ENCODE measurements at places on chromosomes 11 and 22.

DNA sequence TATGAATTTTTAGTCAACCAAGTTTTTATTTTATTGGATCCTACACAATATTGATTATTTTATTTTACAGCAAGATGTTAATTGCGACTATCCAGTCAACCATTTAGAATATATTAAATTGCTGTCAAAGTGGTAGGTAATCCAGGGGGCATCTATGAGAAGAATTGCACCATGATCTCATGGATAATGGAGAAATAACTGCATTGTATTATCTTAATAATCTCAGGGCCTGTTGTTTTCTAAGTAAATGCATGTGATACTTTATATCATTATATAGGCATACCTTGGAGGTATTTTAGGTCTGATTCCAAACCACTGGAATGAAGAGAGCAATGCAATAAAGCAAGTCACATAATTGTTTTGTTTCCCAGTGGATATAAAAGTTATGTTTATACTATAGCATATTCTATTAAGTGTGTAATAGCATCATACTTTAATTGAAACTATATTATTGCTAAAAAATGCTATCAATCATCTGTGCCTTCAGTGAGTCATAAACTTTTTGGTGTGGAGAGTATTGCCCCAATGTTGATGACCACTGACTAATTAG lies 595.4 kb upstream of the CHORDC1 start:
- DNase-seq: no peak

- no peak for DNase-seq
These were observed 123.6 kb downstream of the MN1 start for GRCh38 chr22:27677905-27678458.

DNA sequence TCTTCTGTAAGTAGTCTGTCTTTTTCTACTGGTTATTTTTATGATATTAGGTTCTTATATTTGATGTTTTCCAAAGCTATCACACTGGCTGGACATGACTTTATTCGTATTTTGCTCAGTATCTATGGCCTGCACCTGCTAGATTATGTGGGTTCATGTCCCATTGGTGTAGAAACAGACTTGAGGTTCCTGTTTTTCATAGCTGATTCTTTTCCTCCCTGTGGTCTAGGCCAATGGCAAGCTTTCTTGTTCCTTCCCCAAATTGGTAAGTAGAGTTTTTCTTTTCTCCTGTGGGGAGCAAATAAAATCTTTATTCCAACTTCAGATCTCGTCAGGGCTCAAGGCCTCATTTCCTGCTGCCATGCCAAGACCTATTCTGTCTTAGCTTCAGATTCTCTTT lies 30.2 kb upstream of the SWAP70 start:
- DNase-seq: no peak

DNA sequence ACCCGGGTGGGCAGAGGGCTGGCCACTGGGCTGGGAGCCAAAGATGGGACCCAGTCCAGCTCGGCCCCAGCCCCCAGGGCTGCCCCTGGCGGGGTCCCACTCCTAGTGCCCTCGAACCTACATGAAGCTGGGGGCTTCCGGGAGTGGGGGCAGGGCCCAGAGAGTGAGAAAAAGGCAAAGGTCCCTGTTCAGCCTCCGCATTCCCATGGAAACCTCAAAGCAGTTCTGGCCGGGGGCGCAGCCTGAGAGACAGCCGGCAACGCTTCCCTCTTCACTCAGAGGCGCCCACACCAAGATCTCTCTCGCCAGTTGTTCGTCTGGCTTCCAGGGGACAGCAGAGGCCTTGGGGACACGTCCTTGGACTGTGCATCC lies 22.4 kb upstream of the ARHGAP8 start:
- DNase-seq: peak; percentile 19

DNA sequence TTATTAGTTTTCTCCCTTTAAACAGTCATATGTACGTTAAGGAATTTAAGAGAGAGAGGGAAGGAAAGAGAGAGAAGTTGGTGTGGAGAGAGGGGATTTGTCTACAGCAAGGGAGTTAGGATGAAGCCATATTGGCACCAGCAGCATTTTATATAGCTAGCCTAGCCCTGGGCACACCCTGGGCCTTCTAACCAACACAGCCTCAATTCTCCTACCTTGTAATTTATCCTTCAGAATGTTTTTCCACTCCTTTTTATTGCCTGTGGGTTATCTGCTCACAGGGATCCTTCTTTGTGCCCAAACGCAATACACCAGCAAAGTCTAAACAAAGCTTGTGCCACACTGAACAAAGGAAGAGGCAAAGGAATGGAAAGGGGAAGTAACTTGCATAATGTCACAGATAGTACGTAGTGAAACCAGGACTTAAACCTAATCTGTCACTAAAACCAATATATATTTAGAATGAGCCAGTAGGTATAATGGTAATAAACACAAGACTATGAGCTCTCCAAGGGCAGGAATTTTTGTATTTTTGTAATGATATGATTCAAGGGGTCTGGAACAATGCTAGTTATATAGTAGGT lies 613.8 kb upstream of the TENM4 start:
- DNase-seq: no peak

GRCh38 chr22:17102297-17102667 lies 17.5 kb downstream of the IL17RA start:
- no peak for DNase-seq

DNA sequence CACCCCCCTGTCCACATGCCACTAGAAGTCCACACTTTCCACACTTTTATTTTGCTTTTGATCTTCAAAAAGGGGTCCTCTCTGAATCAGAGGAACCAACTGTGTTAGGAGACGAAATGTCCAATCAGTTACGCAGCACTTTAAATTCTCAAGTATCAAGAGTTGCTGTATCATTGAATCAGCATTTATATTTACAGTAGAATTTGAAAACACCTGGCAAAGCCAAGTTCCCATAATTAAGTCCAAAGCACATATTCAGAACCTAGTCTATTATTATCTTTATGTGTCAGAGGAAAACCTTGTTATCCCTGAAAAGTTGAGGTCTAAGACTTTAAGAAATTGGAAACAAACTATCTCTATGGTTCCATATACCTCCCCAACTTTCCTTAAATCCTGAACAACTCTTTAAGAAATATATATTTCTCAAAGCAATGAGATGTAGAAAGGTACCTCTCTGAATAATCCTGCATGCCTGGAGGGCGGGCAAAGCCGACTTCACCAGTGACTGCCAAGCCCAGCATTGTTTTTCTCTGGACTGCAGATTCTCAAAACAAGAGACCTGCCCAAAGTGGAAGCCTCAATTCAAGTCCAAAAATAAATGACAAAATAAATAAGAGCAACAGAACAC lies 75.9 kb upstream of the ARFGAP3 start:
- DNase-seq: no peak

- no peak for DNase-seq
These were observed 81.7 kb upstream of the APOA1 start for GRCh38 chr11:116918925-116919655.

Data from choroid plexus epithelial cell (primary cell).